Hypothalamus (tissue), 51 donors: ENCODE measurements at places on chromosomes 2 and 18.

- DNase-seq, result no peak
Observed at GRCh38 chr2:67834482-67834881, 228.3 kb downstream of the C1D start.

DNA sequence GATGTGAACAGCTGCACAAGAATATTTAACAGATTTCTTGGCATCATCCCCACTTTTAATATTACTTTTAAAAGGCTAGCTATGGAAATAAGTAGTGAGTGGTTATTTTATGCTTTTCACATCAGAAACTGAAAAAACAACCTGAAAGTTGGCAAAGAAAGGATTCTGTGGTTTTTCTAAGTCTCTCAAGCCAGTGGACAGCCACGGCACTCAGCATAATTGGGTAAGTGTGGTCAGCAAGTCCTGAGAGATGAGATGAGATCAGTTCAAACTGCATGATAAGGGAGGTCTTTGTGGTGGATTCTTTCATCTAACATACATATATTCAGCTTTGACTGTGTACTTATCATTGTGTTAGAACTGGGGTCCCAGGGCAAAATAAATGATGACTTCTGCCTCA is 105.2 kb downstream of the LYPD6B start:
- no peak for DNase-seq

- no peak for DNase-seq
Observed at GRCh38 chr2:43119303-43119702, 107.1 kb downstream of the ZFP36L2 start.

DNA sequence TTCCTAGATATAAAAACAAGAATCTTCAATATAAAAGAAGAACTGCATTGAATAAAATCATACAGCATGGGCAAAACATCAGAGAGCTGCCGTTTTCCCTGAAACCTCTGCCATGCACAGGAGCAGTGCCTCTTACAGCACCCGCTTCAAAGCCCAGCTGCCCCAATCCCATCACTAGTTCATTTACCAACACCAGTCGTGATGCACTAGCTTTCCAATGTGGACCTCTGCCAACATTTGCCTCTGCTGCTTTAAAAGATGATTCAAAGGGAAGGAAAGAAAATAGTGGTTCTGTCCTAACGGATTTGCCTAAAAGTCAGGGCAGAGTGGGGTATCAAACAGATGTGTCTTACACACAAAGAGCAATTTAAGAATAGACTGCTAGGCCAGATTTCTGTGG is 43.4 kb upstream of the AP1S3 start:
- no peak for DNase-seq
